ENCODE measurements at places on chromosomes 7 and 10.
A peak's percentile ranks its signal among the peaks of the same experiment; 100 is the strongest.

- no peaks in the 10 kb centered on the region for H3K27me3 ChIP-seq
- peaks cover 71% of the 10 kb centered on the region for H3K36me3 ChIP-seq
- no peak overlapping the region for H3K27ac ChIP-seq
- peaks cover 9% of the 10 kb centered on the region for H3K4me1 ChIP-seq
- DNase-seq = no peak
- no peak overlapping the region for H3K4me3 ChIP-seq
Observed at GRCh38 chr7:149220534-149220933, 18.9 kb upstream of the ZNF212 start.

GRCh38 chr7:77313085-77313484 lies 103.1 kb downstream of the GSAP start:
- H3K36me3 ChIP-seq = peaks cover 38% of the 10 kb centered on the region
- no peak overlapping the region for H3K27ac ChIP-seq
- no peaks in the 10 kb centered on the region for H3K27me3 ChIP-seq
- DNase-seq = no peak
- H3K4me3 ChIP-seq = no peak overlapping the region

- H3K27me3 ChIP-seq = no peaks in the 10 kb centered on the region
- H3K36me3 ChIP-seq = no peaks in the 10 kb centered on the region
- no peak for DNase-seq
Observed at GRCh38 chr10:9734218-9734617, 1283.5 kb upstream of the CELF2 start.

- peaks cover 31% of the 10 kb centered on the region for H3K4me1 ChIP-seq
- H3K4me3 ChIP-seq = no peak overlapping the region
- no peaks in the 10 kb centered on the region for H3K27me3 ChIP-seq
- H3K27ac ChIP-seq = peak overlapping the region; percentile 90
- no peak for DNase-seq
Observed at GRCh38 chr10:32961895-32962369, 3.9 kb upstream of the ITGB1 start.

GRCh38 chr7:66873476-66873875 lies 47.5 kb upstream of the TMEM248 start:
- no peaks in the 10 kb centered on the region for H3K4me1 ChIP-seq
- no peaks in the 10 kb centered on the region for H3K27me3 ChIP-seq
- no peaks in the 10 kb centered on the region for H3K36me3 ChIP-seq
- H3K27ac ChIP-seq = no peak overlapping the region
- no peak overlapping the region for H3K4me3 ChIP-seq

- H3K27me3 ChIP-seq = no peaks in the 10 kb centered on the region
- H3K36me3 ChIP-seq = no peaks in the 10 kb centered on the region
- no peaks in the 10 kb centered on the region for H3K4me1 ChIP-seq
- no peak overlapping the region for H3K27ac ChIP-seq
- DNase-seq = no peak
Observed at GRCh38 chr10:61063901-61064300, 119.9 kb upstream of the RHOBTB1 start.

DNA sequence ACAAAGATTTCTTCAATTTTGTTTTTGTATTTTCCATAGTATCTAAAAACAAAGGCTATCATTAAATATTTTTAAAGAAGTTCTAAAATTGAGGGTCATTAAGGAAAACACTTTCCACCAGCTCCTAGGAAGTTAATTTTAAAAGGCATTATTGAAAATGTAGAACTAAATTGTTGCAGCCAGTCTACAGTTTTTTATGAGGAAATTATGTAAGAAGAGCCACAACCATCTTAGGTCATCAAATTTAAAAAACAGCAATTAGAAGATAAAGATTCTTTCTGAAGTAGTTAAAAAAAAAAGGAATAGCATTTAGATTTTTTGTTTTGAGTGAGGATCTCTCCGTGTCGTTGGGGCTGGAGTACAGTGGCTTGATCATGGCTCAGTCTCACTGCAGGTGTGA lies 161.7 kb downstream of the NRBF2 start:
- no peaks in the 10 kb centered on the region for H3K27me3 ChIP-seq
- DNase-seq = no peak
- H3K4me3 ChIP-seq = no peak overlapping the region

GRCh38 chr10:132271458-132272230 lies 36.1 kb downstream of the STK32C start:
- no peaks in the 10 kb centered on the region for H3K27me3 ChIP-seq
- no peak overlapping the region for H3K4me3 ChIP-seq
- no peak overlapping the region for H3K27ac ChIP-seq
- peak; percentile 61 for DNase-seq
- H3K4me1 ChIP-seq = no peaks in the 10 kb centered on the region

DNA sequence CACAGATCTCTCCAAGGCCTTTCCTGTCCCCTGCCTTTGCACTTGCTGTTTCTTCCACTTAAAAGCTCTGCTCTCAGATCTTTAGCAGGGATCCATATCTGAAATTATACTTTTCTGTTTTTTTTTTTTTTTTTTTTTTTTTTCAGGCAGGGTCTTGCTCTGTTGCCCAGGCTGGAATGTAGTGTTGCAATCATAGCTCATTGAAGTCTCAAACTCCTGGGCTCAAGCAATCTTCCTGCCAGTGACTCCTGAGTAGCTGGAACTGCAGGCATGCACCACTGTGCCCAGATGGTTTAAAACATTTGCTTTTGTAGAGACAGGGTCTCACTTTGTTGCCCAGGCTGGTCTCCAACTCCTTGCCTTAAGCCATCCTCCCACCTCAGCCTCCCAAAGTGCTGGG lies 5.0 kb upstream of the TSPAN15 start:
- H3K4me3 ChIP-seq = no peak overlapping the region
- H3K4me1 ChIP-seq = peaks cover 14% of the 10 kb centered on the region
- DNase-seq = no peak

DNA sequence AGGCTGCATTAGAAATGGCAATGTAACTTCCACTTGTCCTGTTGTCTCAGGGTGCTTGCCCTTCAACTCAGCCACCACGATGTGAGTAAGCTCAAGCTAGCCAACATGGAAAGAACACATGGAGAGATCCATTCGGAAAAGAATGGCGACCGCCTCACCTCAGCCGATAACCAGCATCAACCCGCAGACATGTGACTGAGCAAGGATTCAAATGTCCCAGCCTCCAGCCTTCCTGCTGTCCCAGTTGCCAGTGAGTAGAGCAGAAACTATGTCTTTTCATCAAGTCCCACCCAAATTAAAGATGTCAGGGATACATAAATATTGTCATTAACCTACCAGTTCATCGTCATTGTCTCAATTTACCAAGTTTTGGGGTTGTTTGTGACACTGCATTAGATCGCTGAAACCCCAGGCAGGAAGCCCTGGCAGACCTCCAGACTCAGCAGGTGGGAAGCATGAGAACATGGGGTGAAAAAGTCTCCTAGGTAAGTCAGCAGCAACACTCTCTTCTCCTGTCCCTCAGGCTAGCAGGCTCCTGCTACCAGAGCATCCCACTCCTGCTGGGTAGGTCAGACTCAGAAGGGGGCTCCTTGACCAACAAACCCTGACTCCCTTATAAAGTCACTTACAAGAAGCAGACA lies 67.0 kb downstream of the OSBPL3 start:
- no peaks in the 10 kb centered on the region for H3K36me3 ChIP-seq
- H3K27ac ChIP-seq = no peak overlapping the region
- peaks cover 44% of the 10 kb centered on the region for H3K4me1 ChIP-seq
- H3K27me3 ChIP-seq = no peaks in the 10 kb centered on the region

GRCh38 chr10:51117053-51117660 lies 42.9 kb downstream of the PRKG1 start:
- no peak for DNase-seq
- H3K4me3 ChIP-seq = no peak overlapping the region
- H3K27ac ChIP-seq = peak overlapping the region; percentile 22
- H3K27me3 ChIP-seq = no peaks in the 10 kb centered on the region

Data from spleen (tissue), 13 donors.